ENCODE measurements at places on chromosomes 1 and 21.
A peak's percentile ranks its signal among the peaks of the same experiment; 100 is the strongest.

DNA sequence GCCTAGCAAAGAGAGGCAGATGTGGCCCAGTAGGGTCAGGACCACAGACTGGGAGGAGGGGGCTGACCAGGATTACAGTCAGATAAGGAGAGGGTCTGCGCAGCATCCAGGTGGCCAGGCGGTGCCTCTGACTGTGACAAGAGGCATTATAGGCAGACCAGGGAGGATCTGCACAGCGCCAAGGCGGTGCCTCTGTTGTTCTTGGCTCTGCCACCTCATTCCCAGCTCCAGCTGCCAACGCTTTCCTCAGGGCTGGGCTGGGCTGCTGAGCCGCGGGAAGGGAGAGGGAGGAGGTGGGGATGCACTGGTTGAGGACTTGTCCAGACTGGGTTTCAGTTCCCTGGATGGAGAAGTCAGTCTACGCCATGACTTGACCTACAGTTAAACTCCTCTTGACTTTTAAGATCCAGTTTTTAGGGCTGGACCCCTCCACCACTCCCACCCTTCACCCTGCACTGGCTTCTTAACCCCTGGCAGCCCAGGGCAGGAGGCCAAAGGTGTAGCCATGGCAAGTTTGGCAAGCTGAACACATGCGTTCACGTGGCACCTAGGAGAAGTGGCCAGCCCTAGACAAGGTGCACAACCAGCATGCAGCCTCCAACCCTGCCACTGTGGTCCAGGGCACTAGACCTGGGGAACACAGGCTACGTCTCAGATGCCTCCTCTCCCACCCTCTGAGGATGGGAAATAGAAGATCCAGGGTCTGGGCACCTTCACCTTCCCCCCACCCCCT lies 4.5 kb upstream of the CRABP2 start:
- no peak for DNase-seq

DNA sequence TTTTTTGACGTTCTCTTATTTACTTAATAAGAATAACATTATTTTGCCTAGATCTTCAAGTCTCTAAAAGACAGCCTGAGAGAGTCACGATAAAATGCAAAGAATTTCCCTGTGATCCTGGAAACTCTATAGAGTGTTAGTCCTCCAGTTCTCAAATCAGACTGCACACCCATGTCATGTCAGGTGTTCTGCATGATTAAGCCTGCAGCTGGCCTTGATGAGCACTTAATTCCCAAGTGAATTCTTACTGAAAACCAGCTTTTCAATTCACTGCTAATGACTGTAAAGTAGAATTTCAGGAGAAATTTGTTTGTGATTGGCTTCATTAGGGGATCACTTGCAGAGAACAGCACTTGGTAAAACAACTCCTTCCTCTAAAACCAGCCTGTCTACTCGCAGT lies 41.9 kb downstream of the CHML start:
- DNase-seq, result no peak

- DNase-seq, result no peak
Observed at GRCh38 chr1:18885311-18886002, 16.9 kb downstream of the ALDH4A1 start.

- peak; percentile 62 for DNase-seq
Observed at GRCh38 chr1:203765029-203765837, at the start of gene LAX1. LAX1 (plus strand) TSS chr1:203765183; CDS start chr1:203765566, 383 bp downstream.

DNA sequence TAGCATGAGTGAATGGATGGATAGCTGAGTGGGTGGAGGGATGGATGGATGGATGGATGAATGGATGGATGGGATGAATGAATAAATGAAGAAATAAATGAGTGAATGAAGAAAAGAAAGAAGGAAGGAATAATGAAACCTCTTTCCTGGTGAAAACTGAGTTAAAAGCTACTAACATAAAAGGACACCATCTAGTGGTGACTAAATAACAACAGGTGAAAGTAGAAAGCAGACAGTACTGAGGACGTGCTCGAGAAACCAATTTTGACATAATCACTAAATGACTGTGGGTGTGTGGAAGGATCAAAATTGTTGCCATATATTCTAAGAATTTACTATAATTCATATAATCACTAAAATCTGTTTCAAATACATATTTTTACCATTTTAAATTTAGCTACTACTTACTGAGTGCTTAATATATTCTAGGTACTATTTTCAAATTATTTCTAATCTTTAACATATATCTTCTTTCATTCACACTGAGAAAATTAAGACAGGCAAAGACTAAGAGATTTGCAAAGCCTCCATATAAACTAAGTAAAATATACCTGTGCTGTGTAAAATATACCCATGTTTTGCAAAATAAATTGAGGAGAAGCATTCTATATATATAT lies 522.9 kb downstream of the LRRIQ3 start:
- no peak for DNase-seq

GRCh38 chr1:115669002-115669673 lies 27.4 kb downstream of the VANGL1 start:
- no peak for DNase-seq
